Activated CD4-positive, alpha-beta T cell treated with anti-CD3 and anti-CD28 coated beads, Interleukin-2, amount 50 U/mL, for 1 hour (primary cell): ENCODE measurements at places on chromosomes 4 and X.

DNA sequence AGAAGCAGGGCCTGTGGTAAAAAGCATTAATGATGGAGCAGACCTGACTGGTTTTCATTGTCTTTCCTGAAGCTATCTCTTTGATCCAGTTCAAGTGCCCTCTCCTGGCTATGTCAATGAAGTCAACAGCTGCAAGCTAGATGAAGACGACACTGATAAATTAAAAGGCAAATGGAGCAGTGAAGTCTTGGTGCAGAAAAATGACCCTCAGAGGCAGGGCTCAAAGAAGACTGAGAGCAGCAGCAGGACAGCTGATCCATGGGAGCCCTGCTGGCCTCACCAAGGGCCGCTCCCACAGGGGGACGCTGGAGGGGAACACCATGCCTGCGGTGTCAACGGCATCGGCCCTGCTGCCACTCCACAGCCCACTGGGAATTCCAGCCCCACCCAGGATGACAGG, 96.2 kb downstream of the RELL1 start:
- DNase-seq = no peak

DNA sequence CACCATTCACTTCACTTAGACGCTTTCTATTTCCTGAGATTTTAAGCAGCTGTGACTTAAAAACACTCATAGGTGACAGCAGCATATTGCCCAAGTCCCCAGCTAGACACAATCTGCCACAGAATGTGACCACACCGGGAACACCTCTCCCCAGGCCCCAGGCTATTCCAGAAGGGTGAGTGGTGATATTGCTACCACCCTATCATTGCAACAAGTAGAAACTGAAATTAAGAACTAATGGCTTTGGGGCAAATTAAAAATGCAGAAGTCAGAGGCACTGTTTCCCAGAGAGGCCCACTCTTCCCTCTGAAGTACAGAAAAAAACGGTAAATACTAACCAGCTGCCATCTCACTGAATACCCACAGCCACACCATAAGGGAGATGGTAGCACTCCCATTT, 35.0 kb downstream of the QDPR start:
- no peak for DNase-seq

DNA sequence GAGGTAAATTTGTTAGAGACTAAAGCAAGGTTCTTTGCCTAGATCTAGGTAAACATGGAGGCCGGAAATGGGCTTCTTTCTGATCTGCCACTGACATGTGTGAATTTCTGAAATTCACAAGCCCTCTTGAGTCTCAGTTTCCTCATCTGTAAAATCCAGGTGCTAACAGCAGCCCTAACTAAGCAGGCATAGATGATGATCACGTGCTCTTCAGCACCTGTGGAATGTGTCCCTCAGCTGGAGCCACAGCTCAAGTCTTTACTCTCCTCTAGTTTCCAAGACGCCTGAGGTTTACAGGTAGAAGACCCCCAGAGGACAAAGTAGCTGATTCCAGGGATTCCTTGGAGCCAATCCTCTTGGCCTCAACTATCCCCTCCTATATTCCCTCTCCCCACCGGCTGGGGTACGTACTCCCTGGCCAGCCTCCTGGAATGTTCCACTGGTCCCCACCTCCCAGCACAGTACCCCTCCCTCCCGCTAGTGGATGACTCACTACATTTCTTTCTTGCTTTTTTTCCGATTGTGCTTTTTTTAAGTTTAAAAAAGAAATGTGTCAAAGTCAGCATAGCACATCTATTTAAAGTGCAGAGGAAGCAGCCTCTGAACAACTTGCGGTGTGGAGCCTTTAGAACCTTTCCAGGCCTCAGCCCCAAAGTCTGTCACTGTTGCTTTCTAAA, 98.4 kb downstream of the PHKA2 start:
- DNase-seq = no peak

- no peak for DNase-seq
Observed at GRCh38 chr4:77652237-77652897, 46.7 kb downstream of the CXCL13 start.

DNA sequence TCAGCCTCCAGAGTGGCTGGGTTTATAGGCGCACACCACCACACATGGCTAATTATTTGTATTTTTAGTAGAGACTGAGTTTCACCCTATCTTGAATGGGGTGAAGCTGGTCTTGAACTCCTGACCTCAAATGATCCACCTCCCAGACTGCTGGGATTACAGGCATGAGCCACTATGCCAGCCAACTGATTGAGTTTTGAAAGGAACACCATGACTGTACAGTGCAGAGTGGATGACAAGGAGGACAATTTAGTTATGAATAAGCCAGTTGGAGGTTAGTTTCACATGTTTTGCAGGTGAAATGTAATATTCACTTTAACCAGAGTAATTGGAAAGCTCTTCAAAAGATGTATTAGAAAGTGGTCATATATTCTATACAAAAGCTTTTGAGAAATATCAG, 60.8 kb downstream of the PCDH18 start:
- DNase-seq = no peak

DNA sequence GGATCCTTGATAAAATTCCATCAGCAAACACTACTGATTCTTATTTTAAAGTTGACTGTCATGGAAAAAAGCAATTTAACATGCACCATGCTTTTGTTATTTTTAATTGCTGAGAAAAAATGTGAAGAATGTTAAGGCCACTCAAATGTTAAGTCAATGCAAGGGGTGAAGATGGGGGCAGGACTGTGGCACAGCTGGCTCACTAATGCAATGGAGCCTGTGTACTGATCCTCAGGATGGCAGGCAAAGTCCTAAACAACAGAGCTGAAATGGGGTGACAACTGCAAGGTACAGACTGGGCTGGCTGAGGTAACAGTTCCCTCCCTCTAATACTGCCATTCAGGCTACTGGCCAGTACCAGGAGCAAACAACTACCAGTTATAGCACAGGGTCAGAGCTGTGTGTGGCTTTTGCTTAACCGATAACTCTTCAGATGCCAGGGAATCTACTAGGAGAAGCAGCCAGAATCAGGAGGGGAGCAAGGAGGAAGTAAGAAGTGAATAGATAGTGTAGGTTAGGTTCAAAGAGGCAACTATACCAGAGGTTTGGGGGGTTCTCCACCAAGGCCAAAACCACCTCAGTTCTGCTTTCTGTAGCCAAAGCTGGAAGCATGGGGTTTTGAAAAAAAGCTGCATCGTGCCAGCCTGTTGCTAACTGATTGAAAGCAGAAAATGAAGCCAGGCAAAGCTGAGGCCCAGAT, 372.6 kb downstream of the OPHN1 start:
- DNase-seq = no peak
